Kidney (tissue), 22 donors: ENCODE measurements at places on chromosomes 4 and X. TPM values are rescaled to one million over a fixed set of nuclear protein-coding genes. Genes with fewer than 3 reads are reported as not detected.
A peak's percentile ranks its signal among the peaks of the same experiment; 100 is the strongest.

GRCh38 chr4:26176598-26177149 is 144.1 kb upstream of the RBPJ start:
- no peak for DNase-seq
- no peaks in the 10 kb centered on the region for H3K36me3 ChIP-seq
- no peaks in the 10 kb centered on the region for H3K4me1 ChIP-seq
- H3K27ac ChIP-seq = no peak overlapping the region

GRCh38 chr4:136357556-136357955 is 1174.7 kb downstream of the PCDH18 start:
- no peaks in the 10 kb centered on the region for H3K36me3 ChIP-seq
- no peak for DNase-seq
- H3K27me3 ChIP-seq = no peaks in the 10 kb centered on the region
- no peak overlapping the region for H3K27ac ChIP-seq
- H3K4me3 ChIP-seq = no peak overlapping the region

GRCh38 chr4:184432127-184432922 is 42.0 kb downstream of the IRF2 start:
- H3K4me3 ChIP-seq = no peak overlapping the region
- no peaks in the 10 kb centered on the region for H3K36me3 ChIP-seq
- H3K27me3 ChIP-seq = no peaks in the 10 kb centered on the region
- H3K27ac ChIP-seq = no peak overlapping the region
- no peak for DNase-seq
- no peaks in the 10 kb centered on the region for H3K4me1 ChIP-seq

- DNase-seq = peak; percentile 49
- H3K36me3 ChIP-seq = no peaks in the 10 kb centered on the region
- peak overlapping the region; percentile 82 for H3K4me3 ChIP-seq
- H3K27me3 ChIP-seq = no peaks in the 10 kb centered on the region
- H3K27ac ChIP-seq = peak overlapping the region; percentile 80
These were observed 834 bp downstream of the NHS start for GRCh38 chrX:17375637-17376430.

GRCh38 chrX:24395775-24396174 is 35.3 kb downstream of the SUPT20HL1 start:
- H3K27ac ChIP-seq = no peak overlapping the region
- peaks cover 17% of the 10 kb centered on the region for H3K27me3 ChIP-seq

DNA sequence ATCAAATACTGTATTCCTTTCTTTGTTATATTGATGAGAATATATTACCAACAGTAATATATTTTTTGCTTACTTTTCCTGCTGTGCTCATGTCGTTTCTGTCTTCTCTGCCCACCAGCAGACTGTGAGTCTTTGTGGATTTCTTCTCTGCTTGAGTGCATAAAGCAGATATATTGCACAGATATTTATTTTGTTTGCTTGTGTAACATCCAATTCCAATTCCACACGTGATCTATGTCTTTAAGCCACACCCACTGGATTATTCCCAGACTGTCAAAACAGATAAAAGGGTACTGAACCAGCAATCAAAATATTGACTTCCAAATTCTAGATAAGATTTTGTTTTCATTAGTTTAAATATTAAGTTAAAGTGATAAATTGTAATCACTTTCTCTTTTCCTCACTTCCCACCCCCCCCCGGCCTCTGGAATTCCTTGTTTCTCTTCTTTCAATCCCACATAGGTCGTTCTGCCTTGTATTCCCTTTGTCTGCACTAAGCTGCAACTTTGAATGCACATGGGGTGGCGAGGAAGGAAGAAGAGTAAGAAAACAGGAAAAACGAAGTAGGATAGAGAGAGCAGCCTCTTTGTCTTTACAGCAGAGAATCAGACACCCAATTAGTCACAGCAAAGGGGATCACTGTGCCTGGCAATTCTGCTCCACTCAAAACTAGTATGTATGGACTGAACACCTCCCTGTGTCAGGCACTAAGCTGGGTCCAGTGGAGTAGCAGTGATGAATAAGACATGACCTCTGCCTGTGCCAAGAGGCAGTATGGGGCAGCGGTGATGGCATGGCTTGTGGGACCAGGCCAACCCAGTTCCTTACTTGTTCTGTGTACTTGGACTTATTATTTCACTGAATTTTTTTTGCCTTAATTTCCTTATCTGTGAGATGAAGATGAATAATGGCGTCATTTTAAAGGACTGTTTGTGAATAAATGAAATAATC is at the start of gene ADH1B:
Gene ADH1B, minus strand, starts transcription at position 161 of the 951 bp plus-strand sequence. Its CDS starts 70 bp downstream, at position 91.
- H3K4me1 ChIP-seq = no peaks in the 10 kb centered on the region
- no peaks in the 10 kb centered on the region for H3K36me3 ChIP-seq
- DNase-seq = no peak
- H3K27me3 ChIP-seq = no peaks in the 10 kb centered on the region
- peak within 1 kb of the TSS; percentile 18 for H3K4me3 ChIP-seq

DNA sequence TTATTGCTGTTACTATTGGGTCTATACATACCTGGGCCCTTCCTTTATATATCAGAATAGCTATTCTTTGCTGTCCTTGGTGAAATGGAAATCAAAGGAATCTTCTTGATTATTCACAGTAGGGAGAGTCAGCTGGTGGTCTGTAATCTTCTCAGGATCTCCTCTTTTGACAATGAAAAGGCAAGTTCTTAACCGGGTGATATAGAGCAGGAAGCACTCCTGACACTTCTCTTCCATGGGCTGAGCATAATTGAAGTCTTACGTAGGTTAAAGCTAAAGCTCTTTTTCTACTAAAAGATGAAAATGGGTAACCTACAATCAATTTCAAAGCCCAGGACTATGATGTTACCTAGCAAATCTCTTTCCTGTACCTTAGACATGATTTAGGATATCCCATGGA is 274.9 kb upstream of the LCORL start:
- no peak for DNase-seq
- no peak overlapping the region for H3K27ac ChIP-seq
- no peaks in the 10 kb centered on the region for H3K27me3 ChIP-seq
- no peaks in the 10 kb centered on the region for H3K36me3 ChIP-seq
- H3K4me3 ChIP-seq = no peak overlapping the region

DNA sequence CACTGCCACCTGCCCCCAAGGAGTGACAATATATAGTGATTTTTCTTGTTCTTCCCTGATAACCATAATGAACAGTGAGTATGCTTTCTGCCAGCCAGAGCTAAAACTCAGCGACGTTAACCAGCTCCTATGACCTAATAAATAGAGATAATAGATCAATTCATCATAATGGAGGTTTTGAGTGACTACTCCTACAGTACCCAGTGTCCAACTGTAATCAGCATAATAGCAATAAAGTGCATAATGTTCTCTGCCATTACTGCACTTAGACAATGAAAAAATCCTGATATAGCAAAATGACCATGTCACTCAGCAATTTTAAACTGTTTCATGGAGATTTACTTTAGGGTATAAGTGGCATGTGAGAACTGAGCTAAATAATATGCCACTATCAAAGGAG is 20.7 kb upstream of the TXLNG start:
- no peak overlapping the region for H3K4me3 ChIP-seq
- no peak overlapping the region for H3K27ac ChIP-seq
- H3K27me3 ChIP-seq = peaks cover 3% of the 10 kb centered on the region
- H3K4me1 ChIP-seq = no peaks in the 10 kb centered on the region

- DNase-seq = peak; percentile 25
- no peak overlapping the region for H3K27ac ChIP-seq
- no peaks in the 10 kb centered on the region for H3K36me3 ChIP-seq
- no peaks in the 10 kb centered on the region for H3K27me3 ChIP-seq
- no peaks in the 10 kb centered on the region for H3K4me1 ChIP-seq
- no peak overlapping the region for H3K4me3 ChIP-seq
These were observed 20.6 kb downstream of the HTRA3 start for GRCh38 chr4:8289956-8290700.

DNA sequence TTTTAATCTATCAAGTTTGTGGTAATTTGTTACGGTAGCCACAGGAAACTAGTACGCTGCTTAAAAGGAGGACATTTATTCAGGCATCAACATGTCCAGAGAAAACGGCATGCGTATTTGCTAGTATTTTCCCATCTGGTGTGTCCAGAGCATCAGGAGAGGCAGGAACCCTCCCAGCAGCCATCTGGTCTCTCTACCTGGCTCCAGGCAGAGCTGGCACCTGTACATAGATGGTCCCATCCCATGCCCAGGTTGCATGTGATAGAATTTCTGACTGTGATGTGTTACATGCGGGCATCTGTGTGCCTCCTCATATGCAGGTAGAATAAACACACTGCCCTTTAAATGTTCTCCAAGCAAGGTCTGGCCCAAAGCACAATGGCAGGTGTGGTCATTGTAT is 57.9 kb upstream of the PAGE1 start:
- H3K27ac ChIP-seq = no peak overlapping the region
- no peaks in the 10 kb centered on the region for H3K4me1 ChIP-seq
- H3K4me3 ChIP-seq = no peak overlapping the region
- no peak for DNase-seq
- H3K36me3 ChIP-seq = no peaks in the 10 kb centered on the region

- no peak for DNase-seq
- peak overlapping the region; percentile 63 for H3K27ac ChIP-seq
- H3K36me3 ChIP-seq = no peaks in the 10 kb centered on the region
- peak overlapping the region; percentile 50 for H3K4me3 ChIP-seq
- H3K27me3 ChIP-seq = no peaks in the 10 kb centered on the region
These were observed 24.1 kb upstream of the PBDC1 start for GRCh38 chrX:76148753-76149152.

- no peak overlapping the region for H3K4me3 ChIP-seq
- H3K4me1 ChIP-seq = no peaks in the 10 kb centered on the region
- H3K27ac ChIP-seq = no peak overlapping the region
- no peaks in the 10 kb centered on the region for H3K36me3 ChIP-seq
- DNase-seq = no peak
These were observed 24.0 kb upstream of the XIAP start for GRCh38 chrX:123835661-123836371.

DNA sequence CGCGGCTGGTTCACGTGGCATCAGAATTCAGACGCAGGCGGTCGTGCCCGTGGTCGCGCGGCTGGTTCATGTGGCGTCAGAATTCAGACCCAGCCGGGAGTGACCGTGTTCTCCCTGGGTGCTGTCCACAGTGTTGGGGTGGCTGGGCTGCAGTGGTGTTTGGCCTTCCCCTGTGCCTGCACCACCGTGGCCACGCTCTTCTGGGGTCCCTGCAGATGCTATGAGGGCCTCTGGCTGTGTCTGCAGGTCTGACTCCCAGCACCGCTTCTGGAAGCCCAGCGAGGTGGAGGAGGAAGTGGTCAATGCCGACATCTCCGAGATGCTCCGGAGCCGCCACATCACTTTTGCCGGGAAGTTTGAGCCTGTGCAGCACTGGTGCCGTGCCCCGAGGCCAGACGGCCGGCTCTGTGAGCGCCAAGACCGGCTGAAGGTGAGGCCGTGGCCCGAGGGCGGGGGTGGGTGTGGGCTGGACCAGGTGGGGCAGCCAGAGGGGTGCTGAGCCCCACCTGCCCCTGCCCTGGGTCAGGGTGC is 26.4 kb downstream of the NKX1-1 start:
- DNase-seq = no peak
- H3K4me3 ChIP-seq = no peak overlapping the region
- no peak overlapping the region for H3K27ac ChIP-seq
- H3K27me3 ChIP-seq = no peaks in the 10 kb centered on the region

DNA sequence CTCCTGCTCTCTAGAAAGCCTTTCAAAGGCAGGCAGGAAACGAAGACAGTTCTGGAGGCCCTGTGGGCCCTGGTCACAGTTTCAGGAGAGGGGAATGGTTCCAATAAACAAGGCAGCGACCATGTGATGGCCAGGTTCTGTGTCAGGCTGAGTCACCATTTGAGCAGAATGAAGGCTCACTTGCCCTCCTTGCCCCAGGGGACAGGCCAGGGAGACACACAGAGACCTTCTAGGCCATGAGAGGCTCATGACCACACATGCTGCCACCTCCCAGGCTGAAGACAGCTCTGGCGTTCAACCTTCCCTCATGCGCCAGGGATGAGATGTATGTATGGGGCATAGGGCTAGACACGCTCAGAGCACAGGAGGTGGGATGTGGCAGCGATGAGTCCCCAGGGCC is 22.9 kb upstream of the TRIM2 start:
- H3K4me3 ChIP-seq = no peak overlapping the region
- H3K27me3 ChIP-seq = no peaks in the 10 kb centered on the region
- no peak overlapping the region for H3K27ac ChIP-seq

GRCh38 chr4:122005064-122005755 is 53.4 kb upstream of the TRPC3 start:
- H3K27ac ChIP-seq = no peak overlapping the region
- DNase-seq = no peak
- H3K4me3 ChIP-seq = no peak overlapping the region

- H3K27ac ChIP-seq = no peak overlapping the region
- H3K4me3 ChIP-seq = no peak overlapping the region
- DNase-seq = no peak
- no peaks in the 10 kb centered on the region for H3K36me3 ChIP-seq
- H3K27me3 ChIP-seq = no peaks in the 10 kb centered on the region
- H3K4me1 ChIP-seq = peaks cover 2% of the 10 kb centered on the region
These were observed 136.6 kb downstream of the PALLD start for GRCh38 chr4:168633496-168633895.

GRCh38 chrX:30150196-30150895 is 65.0 kb upstream of the MAGEB2 start:
- DNase-seq = no peak
- H3K27me3 ChIP-seq = no peaks in the 10 kb centered on the region
- no peak overlapping the region for H3K27ac ChIP-seq
- H3K4me1 ChIP-seq = no peaks in the 10 kb centered on the region
- H3K4me3 ChIP-seq = no peak overlapping the region

DNA sequence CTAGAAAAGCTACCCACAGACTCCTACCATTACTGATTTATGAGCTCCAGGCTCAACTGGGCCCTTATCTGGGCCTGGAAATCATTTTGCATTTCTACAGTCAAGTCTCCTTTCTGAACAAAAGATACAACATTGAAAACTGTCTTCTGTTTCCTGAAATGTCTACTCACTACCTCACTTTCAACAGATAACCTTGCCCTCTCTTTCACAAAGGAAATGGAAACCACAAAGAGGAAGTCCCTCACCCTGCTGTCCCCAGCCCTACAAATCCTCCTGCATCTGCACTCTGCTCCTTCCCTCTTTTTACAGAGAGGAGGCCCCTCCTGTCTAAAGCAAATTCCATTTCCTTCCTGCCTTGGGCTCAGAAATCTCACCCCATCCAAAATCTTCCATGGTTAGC is 24.8 kb upstream of the CYBB start:
- no peak for DNase-seq
- no peak overlapping the region for H3K4me3 ChIP-seq
- no peaks in the 10 kb centered on the region for H3K27me3 ChIP-seq
- H3K36me3 ChIP-seq = no peaks in the 10 kb centered on the region
- H3K4me1 ChIP-seq = no peaks in the 10 kb centered on the region

GRCh38 chrX:15216280-15216679 is 53.6 kb downstream of the ASB9 start:
- no peak overlapping the region for H3K4me3 ChIP-seq
- DNase-seq = no peak
- H3K27ac ChIP-seq = no peak overlapping the region
- H3K27me3 ChIP-seq = no peaks in the 10 kb centered on the region

DOK7 gene
- 1.2 TPM for polyA plus RNA-seq

PTCHD1 gene
- polyA plus RNA-seq = not detected

GPR82 gene
- polyA plus RNA-seq = 0.15 TPM

TLR8 gene
- not detected for polyA plus RNA-seq

ZNF185 gene
- polyA plus RNA-seq = 12.0 TPM

MAD2L1 gene
- 2.0 TPM for polyA plus RNA-seq

RXFP1 gene
- polyA plus RNA-seq = 1.7 TPM

MEPE gene
- polyA plus RNA-seq = not detected

CDX4 gene
- polyA plus RNA-seq = not detected

NPY1R gene
- 19.2 TPM for polyA plus RNA-seq

CXorf49 gene
- not detected for polyA plus RNA-seq
